ENCODE measurements at places on chromosomes 7 and 10.

DNA sequence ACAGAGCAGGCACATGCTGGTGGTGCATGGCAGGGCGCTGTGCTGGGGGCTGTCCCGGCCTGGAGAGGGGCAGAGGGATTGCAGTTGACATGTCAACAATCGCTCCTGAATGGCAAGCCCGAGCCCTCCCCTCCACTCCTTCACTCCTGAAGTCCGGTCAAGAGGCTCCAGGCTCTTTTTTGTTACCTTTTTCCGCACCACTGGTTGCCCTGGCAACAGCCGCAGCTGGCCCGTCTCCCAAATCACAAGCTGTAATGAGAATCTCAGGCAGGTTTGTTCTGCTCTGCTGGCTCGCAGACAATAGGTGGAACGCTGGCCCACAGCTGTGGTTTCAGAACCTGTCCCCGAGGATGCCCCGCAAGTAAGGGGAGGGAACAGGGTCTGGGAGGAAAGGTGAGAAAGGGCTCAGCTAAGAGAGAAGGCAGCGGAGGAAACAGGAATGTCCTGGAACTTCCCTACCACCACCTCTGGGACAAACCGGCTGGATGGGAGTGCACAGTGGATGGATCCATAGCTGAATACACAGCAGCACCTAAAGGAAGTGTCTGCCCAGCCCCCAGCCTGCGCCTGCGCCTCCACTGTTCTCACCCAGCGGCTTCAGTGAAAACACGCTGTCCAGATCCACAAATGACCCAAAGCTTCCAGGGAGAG is 58.9 kb downstream of the CALML3 start:
- DNase-seq, result no peak

- no peak for DNase-seq
Measured at GRCh38 chr7:104264285-104264684, 56.5 kb upstream of the ORC5 start.

- DNase-seq, result no peak
Measured at GRCh38 chr10:118585794-118586193, 9.7 kb downstream of the PRLHR start.

- no peak for DNase-seq
Measured at GRCh38 chr10:109270173-109270572, 653.1 kb downstream of the XPNPEP1 start.

- DNase-seq, result no peak
Measured at GRCh38 chr7:31077484-31078362, 25.6 kb downstream of the ADCYAP1R1 start.

- no peak for DNase-seq
Measured at GRCh38 chr7:133040178-133040577, 41.7 kb downstream of the CHCHD3 start.

DNA sequence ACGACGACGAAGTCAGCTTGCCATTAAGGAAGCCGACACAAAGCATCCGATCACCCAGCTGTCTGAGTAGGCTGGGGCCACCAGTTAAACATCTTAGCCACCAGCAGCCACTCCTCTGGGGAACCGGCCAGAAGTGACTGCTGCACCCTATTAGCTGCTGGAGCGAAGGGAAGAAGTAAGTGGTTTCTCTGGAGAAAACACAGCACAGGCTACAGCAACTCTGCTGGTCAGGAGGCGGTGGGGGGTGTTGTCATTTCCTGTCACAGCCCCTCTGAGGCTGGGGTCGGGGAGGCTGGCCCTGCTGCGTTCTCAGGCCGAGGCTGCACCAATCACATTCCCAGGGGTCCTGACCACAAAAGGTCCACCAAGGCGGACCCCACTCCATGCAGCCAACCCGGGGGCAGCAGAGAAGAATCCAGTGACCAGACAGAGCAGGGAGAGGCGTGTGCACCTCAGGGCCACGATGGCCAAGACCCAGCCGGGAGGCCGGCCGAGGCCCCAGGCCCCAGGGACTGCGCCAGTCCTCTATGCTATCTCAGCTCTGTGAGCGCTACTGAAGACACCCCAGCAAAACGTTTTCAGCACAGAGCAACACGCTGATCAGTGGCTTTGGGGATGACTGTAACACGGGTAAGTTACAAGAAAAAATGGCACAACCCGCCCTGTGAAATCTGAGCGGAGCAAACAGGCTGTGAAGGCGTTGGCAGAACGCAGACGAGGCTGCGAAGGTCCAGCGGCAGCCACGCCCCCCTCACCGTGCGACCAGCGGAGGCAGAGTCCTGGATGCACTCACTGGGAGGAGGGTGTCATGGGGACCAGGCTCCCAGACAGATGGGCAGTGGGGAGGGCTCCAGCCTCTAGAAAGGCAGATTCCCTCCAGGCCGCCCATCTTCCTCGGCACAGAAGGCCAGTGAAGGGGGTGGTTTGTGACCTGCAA is 24.8 kb downstream of the STK32C start:
- DNase-seq, result no peak

DNA sequence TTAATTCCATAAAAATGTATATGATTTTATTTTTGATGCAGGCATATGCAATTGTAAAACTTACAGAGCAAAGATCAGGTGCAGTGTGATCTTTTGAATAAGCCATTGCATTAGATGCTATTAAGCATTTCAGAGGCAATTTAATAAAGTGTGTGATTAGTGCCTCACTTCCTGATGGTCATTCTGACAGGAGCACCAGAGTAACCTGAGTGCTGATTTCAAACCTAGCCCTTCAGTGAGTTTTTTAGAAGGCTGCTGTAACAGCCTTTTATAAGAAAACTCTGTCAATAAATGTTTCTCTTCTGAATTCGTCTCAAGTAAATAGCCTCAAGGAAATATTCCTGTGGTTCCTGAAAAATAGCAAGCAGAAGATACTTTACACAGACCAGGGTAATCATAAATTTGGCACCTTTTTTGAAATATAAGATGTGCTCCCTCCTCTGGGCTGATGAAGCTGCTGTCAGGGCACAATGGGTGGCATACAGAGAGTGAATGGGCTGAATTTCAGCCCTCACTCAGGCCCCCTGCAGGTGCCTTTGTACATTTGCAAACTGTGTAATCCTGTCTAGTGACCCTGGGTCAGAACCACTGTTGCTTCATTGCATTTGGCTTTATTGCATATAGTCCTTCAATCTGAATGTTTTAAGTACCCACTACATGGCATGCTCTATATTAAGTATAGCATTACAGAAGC is 193.7 kb upstream of the CSTF2T start:
- DNase-seq, result no peak

GRCh38 chr7:134886353-134887057 is 99.8 kb upstream of the AGBL3 start:
- no peak for DNase-seq

GRCh38 chr10:10293481-10293951 is 724.2 kb upstream of the CELF2 start:
- DNase-seq, result no peak

All from cortex of kidney (tissue), 1 donor.